ENCODE measurements at places on chromosomes 7 and 10.

DNA sequence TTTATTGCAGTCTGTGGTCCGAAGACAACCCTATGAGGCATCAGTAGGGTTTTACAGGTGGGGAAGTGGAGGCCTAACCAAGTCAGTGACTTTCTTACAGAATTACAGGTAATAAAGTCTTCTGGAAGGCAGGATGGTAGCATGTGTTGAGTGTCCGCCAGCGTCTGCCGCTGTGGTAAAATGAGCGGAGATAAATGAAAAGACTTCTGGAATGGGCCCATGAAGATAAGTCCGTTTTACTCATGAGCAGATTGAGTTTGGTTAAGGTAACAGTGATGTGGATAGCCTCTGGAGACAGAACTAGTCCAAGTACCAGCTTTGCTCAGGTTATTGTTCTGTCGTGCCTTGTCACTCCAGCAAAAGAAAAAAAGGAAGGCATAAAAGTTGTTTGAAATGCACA, 966 bp downstream of the FBH1 start:
- no peak for DNase-seq

DNA sequence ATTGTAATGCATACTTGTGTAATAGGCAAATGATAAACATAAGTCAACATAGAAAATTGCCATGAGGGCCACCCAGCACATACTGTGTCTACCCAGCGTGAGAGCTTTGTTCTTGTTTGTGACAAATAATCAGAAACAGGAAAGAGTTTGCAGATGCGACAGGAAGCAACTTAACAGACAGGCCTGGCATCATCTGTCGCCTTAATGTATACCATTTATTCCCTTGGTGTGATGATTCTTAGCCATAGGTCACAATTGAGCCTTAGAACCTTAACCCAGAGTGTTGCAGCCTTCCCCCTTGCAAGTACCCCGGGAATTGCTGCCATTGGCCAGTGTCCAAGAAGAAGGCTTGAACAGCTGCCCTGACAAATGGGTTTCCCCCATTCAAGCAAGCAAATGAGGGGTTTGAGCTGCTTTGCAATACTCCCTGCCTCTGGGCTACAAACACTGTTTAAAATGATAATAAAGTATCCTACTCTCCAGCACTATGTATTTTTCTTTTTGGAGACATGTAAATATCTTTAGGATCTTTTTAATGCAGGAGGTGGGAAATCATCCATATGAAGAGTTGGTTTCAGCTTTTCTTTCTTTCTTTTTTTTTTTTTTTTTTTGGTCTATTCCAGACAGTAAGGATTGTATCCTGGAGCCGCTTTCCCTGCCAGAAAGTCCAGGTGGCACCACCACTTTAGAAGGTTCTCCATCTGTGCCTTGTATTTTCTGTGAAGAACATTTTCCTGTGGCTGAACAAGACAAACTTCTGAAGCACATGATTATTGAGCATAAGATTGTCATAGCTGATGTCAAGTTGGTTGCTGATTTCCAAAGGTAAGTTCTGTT, 80.0 kb downstream of the ZNF277 start:
- DNase-seq = no peak

- DNase-seq = no peak
These were observed 910 bp downstream of the WIPF3 start for GRCh38 chr7:29806995-29807841.

- no peak for DNase-seq
These were observed 22.2 kb downstream of the TMEM209 start for GRCh38 chr7:130182990-130183389.

GRCh38 chr7:141709749-141710148, 1.6 kb downstream of the WEE2 start:
- no peak for DNase-seq

GRCh38 chr7:48031111-48031510, 2.2 kb upstream of the SUN3 start:
- no peak for DNase-seq

GRCh38 chr7:98297626-98298286, 16.3 kb downstream of the BRI3 start:
- no peak for DNase-seq

- DNase-seq = no peak
These were observed 761 bp downstream of the PTF1A start for GRCh38 chr10:23192712-23193434.

DNA sequence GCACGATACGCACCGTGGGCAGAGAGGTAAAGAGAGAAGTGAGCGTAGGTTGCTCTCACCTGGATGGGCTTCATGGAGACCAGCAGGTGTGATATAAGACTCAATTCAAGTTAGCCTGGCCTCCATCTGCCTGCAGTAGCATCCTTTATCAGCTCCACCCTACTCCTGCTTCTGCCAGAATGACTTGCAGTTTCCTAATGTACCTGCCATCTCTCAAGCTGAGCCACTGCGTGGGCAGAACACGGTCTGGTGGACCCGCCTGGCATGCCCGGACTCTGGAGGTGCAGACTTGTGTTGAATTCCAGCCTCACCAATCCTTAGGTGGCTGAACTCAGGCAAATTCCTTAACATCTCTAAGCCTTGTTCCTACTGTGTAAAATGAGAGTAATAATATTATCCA, 64.3 kb downstream of the STEAP1B start:
- no peak for DNase-seq

- no peak for DNase-seq
These were observed 4.5 kb upstream of the EEPD1 start for GRCh38 chr7:36148422-36149065.

- DNase-seq = no peak
These were observed 7.1 kb downstream of the HECW1 start for GRCh38 chr7:43119371-43120075.

DNA sequence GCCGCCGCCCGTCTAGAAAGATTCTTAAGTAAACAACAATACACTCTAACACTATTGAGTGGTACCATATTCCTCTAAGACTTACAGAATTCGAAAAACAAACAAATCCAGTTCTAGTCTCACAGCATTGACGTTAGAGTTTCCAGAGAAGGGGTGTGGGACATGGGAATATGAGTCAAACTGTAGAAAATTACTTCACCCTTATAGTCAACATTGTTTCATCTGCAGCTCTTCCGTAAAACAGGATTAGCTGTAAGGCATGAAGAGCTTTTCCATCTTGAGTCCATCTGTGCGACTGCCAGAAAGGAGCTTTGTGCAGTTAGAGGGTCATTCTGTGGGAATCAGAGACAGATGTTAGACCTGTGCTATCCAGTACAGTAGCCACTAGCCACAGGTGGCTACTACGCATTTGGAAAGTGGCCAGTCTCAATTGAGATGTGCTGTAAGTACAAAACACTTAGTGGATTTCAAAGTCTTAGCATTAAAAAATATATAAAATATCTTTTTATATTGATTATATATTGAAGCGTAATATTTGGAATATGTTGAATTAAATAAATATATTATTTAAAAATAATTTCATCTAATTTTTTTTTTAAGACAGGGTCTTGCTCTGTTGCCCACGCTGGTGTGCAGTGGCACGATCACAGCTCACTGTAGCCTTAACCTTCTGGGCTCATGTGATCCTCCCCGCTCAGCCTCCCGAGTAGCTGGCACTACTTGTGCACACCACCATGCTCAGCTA, 79.8 kb upstream of the MPP7 start:
- no peak for DNase-seq

- DNase-seq = no peak
These were observed 758.6 kb upstream of the IGFBP3 start for GRCh38 chr7:46679671-46680070.

- no peak for DNase-seq
These were observed 7.3 kb downstream of the TRIM8 start for GRCh38 chr10:102651455-102652169.

DNA sequence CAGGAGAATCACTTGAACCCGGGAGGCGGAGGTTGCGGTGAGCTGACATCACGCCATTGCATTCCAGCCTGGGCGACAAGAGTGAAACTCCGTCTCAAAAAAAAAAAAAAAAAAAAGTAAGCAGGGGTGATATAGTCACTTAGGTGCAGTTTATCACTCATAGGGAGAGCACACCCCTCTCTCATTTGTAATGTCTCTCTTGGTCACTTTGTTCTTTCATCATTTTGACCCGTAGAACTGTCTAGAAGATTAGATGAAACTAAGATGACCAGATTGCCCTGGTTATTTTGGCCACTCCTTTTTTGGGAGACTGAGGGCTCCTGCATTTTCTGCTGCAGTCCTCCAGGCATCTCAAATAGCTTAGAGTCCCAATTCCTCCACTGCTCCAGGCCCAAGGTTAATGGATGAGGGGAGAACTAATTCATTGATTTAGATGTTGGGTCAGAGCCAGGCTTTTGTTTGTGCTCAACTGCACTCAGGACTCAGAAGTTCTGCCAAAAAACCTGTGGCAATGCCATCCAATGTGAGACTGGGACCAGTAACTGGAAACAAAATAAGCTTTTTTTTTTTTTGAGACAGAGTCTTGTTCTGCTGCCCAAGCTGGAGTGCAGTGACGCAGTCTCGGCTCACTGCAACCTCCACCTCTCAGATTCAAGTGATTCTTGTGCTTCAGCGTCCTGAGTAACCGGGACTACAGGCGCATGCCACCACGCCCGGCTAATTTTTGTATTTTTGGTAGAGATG, 50.0 kb upstream of the CAMK1D start:
- no peak for DNase-seq

DNA sequence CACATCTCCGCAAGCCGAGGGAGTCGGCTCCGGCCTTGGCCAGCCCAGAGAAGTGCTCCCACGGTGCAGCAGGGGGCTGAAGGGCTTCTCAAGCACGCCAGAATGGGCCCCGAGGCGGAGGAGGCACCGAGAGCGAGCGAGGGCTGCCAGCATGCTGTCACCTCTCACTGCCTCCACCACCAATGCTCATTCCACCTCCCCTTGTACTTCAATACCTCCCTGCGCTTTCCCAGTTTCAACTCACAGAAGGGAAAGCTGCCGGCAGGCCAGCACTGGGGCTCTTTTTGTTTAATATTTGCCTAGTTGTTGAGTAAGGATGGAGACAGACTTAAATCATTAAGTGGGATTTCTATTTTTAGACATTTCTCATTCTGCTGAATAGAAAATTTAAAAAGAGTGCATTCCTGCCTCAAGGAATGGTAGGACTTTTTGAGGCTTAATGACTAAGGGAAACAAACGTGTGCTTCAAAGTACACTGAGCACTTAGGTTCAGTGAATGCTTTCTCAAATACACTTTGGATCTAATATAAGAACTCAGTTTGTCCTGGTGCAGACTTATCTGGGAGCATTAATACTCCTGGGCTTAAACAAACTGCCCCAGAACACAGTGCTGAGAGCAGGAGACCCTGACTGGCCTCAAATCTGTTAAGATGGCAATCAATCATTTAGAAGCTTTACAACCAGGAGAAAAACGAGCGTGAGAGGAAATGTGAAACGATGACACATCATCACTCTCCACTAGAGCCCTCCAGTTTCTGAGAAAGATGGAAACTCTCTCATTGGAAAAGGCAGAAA, 131.2 kb downstream of the RALA start:
- DNase-seq = no peak

- DNase-seq = no peak
These were observed 42.9 kb upstream of the MET start for GRCh38 chr7:116629051-116629463.

DNA sequence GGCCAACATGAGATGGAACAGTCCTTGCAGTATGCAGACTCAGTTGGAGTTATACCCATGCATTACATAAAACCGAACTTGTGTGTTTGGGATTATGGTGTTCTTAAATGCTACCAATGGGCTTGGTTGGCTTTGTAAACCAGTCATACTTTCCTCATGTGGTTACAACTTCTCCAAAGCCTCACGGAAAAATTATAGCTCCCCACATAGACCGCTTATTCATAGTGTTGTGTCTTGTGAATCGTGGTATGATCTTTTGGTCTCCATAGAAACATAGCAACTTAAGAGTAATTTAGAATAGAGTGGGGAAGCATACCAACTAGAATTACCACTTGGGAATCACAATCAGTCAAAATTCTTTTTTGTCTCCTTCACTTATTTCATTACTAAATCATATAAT, 112.3 kb upstream of the FZD1 start:
- no peak for DNase-seq

DNA sequence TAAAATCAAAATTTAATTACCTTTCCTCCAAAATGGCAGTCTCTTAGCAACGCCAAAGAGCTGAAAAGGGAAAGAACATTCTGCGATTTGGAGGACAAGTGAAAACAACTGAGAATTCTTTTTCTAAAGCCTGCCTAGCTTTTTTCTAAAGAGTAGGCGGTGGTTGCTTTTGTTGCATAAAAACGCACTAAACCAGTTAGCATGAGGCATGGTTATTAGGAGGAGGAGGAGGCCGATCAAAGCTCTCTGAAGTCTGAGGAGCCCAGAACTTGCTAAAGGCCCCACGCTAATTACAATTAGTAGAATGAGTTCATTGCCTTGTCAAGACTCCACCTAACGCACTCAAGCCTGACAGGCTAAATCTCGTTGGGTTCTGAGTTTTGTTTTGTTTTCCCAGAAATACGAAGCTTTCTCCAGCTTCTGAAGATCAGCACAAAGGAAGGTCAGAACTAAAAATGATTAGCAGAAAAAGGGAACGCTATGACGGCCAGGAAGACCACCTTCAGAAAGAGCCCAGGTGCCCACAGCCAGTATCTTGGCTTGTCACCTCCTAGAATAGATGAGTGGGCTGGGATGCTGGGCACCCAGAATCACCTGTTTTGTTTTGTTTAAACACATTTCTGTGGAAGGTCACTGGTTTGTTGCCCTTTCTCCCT, 72.0 kb downstream of the FGFR2 start:
- DNase-seq = no peak

GRCh38 chr7:101109368-101109767, 17.5 kb upstream of the SERPINE1 start:
- no peak for DNase-seq

- DNase-seq = no peak
These were observed 48.5 kb downstream of the CFAP43 start for GRCh38 chr10:104183682-104184081.

- no peak for DNase-seq
These were observed 5.4 kb downstream of the IDI1 start for GRCh38 chr10:1043532-1043995.

- DNase-seq = no peak
These were observed 58.9 kb upstream of the OPN4 start for GRCh38 chr10:86595496-86595895.

DNA sequence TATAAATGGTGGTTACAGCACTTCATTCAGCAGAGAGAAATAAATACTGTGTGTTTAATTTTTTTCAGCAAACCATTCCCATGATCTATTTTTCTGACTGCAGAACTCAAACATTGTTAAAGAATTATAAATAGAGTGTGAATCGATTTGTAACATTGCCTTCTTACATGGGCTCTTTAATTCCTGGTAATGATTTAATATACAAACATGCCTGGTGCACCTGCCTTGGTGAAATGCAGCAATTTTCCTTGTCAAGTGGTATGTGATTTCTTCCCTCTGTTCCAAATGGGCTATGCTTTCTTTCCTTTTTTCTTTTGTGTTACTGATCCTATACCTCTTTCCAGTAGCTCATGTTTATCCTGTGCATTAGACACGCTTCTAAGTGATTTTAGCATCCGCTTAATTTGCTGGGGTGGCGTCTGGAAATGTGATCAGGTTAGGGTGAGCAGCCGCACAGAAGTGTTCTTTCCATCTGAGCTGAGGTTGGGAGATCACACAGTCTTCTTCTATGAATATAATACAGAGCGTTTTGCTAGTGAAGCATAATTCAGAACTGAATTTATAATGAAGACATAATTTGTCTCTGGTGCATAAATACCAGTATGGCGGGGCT, 94.3 kb upstream of the ITGB1 start:
- DNase-seq = no peak

GRCh38 chr10:51250278-51250920, 176.1 kb downstream of the PRKG1 start:
- DNase-seq = no peak
